ENCODE measurements at places on chromosomes 2 and 18.

DNA sequence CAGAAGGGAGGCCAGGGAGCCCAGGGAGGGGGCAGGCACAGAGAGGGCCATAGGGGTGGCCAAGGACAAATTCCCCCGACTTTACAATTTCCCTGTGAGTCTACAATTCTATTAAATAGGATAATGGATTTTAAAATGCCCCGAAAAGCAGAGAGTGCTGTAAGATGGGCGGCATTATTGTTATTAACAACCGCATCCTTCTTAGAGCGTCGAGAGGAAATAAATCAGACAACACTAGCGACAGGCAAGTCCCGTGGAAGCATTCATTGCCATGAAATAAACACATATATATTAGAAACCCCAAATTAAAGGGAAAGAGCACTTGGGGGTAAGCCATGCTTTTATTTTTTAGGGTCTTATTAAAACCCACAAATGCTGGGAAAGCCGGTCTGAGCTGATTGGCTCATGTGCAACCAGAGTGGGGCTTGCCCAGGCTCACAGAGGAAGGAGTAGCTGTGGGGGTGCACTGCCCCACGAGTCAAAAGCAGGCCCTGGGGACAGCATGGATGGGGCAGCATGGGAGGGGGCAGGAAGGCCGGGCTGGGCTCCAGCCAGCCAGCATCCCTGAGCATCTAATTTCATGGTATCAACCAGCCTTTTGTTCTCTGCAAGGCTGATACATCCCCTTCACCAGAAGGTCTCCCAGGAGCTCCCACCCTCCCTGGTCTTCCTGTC, 187.1 kb downstream of the CELF4 start:
- no peak for DNase-seq

DNA sequence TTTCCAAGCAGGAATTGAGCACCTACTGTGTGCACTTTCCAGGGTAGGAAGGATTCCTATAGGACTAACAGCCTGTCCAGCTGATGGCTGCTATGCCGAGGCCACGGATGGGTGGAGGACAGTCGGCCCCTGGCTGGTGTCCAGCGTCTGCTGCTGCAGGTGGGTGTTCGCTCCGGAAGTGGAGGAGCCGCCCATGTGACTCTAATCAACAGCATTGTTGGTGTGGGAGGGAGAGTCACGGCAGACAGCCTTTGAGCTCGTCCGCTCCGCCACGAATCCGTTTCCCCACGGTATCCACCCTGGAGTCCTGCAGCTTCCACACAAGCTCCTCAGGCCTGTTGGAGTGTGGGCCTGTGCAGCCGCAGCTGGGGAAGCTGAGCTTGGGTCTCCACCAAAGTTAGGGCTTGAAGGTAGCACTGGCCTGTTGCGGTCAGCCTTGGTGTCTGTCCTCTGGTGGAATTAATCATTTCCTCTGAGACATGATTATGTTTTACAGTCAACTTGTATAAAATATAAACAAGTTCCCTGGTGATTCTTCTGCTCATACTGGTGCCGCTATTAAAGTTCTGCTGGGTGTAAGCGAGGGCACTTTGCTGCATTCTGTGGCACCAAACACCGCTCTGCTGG, 185.9 kb upstream of the TPO start:
- DNase-seq: no peak

- no peak for DNase-seq
Measured at GRCh38 chr18:3060667-3061580, 48.0 kb upstream of the LPIN2 start.

GRCh38 chr2:109633284-109633961, 19.3 kb downstream of the SOWAHC start:
- DNase-seq: no peak

GRCh38 chr18:77560341-77560992, 310.8 kb downstream of the GALR1 start:
- DNase-seq: no peak

- no peak for DNase-seq
Measured at GRCh38 chr2:88442473-88442872, 10.0 kb downstream of the FOXI3 start.

- DNase-seq: peak; percentile 42
Measured at GRCh38 chr2:188522517-188522916, 230.8 kb downstream of the GULP1 start.

- DNase-seq: peak; percentile 9
Measured at GRCh38 chr2:164061129-164061746, 325.4 kb upstream of the FIGN start.

DNA sequence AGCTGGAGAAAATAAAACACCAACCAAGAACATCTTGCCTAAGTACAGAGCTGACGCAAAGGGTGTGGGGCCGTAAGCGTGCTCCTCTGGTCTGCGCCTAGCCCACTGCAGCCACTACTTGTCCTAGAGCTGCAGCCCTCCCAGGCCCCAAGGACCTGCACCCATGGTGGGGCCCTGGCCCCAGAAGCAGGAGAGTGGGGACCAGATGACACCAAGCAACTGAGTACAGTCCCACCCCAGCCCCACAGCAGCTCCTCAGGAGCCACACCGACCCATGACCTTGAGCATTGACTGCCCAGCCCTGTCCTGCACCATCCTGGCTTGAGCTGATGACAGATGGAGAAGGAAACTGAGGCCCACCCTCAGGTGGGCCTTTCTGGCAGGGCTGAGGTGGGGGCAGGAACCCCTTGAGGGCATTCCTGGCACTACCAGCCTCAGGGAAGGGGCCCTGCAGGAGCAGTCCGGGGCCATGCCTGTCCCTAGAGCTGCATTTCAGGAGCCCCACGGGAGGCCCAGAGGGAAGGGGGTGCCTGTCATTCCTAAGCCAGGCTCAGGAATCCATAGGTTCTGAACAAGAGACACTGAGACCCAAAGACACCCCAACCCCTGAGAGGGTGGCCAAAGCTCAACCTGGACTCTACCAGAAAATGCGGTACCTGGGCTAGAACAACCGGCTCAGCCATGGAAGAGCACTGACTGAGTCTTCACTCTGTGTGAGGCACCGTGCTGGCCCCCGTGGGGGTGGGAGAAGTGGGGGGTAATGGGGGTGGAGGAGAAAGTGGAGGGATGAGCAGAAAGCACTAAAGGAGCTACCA, 4.9 kb downstream of the KIF1A start:
- no peak for DNase-seq

- DNase-seq: no peak
Measured at GRCh38 chr2:217332866-217333265, 473.0 kb upstream of the TNP1 start.

DNA sequence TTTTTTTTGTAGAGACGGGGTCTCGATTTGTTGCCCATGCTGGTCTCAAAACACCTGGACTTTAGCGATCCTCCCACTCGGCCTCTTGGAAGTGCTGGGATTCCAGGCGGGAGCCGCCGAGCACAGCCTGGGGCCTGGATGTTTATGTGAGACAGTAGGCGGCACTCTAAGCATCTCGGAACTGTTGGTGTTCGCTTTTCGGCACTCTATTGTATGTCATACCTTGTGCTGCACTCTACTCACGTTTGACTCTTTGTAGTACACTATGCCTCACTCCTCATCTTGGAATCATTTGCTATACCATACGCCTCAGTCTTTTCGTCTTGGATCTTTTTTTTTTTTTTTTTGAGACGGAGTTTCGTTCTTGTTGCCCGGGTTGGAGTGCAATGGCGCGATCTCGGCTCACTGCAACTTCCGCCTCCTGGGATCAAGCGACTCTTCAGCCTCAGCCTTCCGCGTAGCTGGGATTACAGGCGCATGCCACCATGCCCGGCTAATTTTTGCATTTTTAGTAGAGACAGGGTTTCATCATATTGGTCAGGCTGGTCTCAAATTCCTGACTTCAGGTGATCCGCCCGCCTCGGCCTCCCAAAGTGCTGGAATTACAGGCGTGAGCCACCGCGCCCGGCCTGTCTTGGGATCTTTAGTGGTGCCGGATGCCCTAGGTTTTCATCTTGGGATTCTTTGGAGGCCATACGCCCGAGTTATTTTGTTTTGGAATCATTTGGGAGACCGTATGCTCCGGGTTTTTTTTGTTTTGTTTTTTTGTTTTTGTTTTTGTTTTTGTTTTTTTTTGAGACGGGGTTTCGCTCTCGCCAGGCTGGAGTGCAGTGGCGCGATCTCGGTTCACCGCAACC, 24.2 kb upstream of the ZDBF2 start:
- no peak for DNase-seq

DNA sequence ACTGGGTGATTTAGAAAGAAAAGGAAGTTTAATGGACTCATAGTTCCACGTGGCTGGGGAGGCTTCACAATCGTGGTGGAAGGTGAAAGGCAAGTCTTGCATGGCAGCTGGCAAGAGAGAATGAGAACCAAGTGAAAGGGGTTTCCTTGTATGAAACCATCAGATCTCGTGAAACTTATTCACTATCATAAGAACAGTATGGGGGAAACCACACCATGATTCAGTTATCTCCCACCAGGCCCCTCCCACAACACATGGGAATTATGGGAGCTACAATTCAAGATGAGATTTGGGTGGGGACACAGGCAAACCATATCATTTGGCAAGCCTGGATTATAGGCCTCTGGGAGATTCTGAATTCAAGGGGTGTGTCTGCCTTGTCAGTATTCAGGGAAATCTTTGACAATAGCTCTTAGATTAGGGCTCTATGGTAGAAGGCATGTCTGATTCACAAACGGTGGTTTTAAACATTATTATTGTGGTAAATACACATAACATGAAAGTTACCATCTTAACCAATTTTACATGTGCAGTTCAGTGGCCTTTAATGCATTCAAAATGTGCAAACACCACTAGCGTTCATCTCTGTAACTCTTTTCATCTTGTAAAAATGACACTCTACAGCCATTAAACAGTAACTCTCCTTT, 15.3 kb upstream of the PLB1 start:
- no peak for DNase-seq

DNA sequence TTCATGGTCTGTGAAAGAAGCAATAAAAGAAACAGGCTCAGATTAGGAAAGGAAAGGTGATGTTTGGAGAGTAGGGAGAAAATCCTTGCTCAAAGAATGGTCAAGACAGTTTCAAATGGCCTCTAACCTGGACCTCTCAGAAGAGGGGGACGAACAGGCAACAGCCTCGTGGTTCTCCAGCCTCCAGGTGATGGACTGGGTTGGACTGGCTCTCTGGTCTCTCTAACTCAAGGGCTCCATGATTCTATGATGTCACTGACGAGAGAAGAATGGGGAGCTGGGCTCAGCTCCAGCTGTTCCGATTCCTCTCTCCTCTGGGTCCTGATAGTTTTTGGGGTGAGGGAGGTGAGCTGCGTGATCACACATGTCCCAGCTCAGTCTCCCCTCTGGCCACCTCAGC, at the start of gene C2orf74:
Gene C2orf74, plus strand, starts transcription at position 301 of the 400 bp plus-strand sequence. CDS start 327 bp downstream, outside the sequence.
- no peak for DNase-seq

DNA sequence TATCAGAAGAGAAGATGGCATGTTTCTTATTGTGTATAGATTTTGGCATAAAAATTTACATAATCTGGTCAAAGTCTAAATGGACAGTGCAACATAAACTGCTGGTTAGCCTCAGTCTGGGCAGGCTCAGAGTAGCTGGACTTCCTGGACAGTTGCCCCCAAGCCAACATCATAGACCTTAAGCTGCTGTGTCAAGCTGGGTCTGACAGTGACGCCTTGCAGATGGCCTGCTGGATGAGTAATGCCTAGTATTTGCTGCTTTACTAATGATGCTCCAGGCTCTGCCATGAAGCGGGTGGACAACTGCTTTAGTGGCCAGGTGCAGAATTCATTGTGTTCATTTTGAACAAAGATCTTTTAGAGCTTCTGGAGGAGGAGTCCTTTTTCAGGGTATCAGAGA, 603.7 kb upstream of the ZEB2 start:
- DNase-seq: no peak

DNA sequence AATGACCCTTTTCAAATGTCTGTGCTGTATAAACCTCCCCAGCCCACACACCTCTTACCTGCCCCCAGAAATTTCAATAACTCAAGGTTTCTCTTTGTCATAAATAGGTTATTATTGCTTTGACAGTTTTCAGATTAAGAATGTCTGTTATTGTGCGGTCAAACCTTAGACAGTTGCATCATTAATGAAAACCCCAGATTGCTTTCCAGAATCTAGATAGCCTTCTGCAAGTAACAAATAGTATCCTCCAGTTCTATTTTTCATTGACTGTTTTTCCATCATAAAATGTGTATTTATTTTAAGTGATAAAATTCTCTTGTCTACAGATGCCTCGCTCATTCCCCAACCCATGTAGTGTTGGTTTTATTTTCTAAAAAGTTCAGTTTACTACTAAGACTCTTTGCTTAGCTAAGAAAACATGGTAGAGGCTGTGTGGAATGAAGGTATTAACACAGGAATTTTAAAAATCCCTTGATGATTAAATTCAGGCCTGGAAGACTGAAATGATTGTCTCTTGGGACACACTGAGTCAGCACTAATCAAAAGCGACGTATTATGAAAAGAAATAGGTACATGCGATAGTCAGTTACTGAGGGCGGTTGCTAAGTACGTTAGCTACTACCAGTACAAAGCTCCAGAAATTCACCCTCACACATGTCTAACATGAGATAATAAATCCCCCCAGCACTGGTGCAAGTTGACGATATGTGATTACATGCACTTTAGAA, 38.4 kb upstream of the ITGAV start:
- peak; percentile 27 for DNase-seq

GRCh38 chr2:20501974-20502373, 55.1 kb downstream of the RHOB start:
- peak; percentile 98 for DNase-seq

GRCh38 chr2:28995765-28996750, 15.0 kb downstream of the TOGARAM2 start:
- DNase-seq: no peak

DNA sequence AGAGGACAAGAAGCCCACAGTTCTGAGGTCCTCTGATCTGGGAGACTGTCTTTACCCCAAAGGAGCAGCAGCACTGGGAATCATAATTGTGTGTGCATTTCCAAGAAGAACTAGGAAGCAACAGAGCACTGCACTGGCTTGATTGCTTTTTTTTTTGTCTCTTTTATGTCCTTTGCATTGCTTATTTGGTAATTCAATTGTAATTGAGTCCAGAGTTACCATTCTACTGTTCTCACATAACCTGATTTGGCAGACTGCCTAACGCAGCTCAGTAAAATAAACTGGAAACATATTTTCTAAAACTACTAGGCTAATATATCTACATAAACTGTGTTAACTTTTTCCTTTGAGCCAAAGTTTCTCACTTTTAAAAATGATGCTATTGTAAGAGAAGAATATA, 190.3 kb upstream of the SLC8A1 start:
- peak; percentile 56 for DNase-seq

GRCh38 chr2:75527676-75528075, 33.1 kb downstream of the EVA1A start:
- peak; percentile 42 for DNase-seq

DNA sequence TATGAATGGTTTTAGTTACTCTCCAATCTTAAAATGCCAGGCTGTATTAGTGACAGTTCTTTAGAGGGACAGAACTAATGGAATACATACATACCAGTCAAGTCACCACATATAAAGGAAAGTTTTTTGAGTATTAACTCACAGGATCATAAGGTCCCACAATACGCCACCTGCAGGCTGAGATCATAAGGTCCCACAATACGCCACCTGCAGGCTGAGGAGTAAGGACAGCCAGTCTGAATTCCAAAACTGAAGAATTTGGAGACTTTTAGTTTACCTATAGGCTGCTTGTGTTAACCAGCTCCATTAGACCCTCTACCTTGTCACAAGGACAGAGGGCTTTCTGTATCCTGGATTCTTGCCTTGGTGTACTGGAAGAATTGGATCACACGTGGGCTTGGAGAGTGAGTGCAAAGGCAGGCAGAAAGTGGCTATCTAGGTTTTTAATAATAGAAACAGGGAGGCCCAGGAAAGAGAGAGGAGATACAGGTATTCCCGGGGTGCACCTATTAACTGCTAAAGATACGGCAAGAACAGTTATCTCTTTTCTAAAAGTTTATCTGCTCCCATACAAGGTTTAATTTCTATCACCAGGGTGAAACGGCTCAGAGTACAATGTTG, 234.9 kb upstream of the CYRIA start:
- DNase-seq: no peak

Data from fibroblast of gingiva (primary cell).